ENCODE measurements at places on chromosomes 12 and 14.

DNA sequence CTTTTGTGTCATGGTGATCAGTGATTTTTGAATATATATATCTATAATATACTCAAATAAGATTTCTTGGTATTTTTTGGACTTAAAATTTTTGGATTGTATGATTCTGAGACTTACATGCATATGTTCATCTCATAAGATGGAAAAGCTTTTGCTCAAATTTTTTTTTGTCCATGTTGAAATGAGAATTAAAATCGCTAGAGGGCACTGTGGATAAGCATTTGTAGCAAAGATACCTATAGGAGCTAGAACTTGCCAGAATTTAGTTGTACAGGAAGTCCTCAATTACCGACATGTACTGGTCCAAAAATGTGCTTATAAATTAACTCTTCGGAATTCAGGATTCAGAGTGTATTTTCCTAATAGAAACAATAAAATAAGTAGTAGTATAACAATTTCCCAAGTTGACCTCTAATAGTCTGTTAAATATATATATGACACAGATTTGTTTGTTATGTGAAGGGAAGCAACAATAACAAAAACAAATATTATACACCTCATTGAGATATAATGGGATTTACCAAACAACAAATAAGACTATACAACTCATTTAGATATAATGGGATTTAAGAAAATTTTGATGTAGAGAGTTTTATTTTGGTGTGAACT, 179.6 kb downstream of the TMEM117 start:
- no peak for DNase-seq

DNA sequence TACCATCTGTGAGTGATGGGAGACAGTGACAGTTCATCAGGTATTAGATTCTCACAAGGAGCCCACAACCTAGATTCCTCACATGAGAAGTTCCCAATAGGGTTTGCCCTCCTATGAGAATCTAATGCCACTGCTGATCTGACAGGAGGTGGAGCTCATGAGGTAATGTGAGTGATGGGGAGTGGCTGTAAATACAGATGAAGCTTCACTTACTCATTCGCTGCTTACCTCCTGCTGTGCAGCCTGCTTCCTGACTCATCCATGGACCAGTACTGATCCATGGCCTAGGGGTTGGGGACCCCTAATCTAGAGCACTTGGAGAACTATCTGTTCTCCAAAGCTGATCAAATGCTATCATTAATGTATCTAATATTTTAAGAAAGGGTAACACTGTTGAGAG, 17.7 kb downstream of the CLEC2D start:
- no peak for DNase-seq

- DNase-seq: no peak
Observed at GRCh38 chr14:72614891-72615415, 278.9 kb downstream of the DPF3 start.

GRCh38 chr12:59234391-59234790, 314.1 kb upstream of the LRIG3 start:
- no peak for DNase-seq

- DNase-seq: no peak
Observed at GRCh38 chr12:60259225-60259624, 663.4 kb downstream of the SLC16A7 start.

GRCh38 chr14:75242546-75243273, 35.9 kb upstream of the FOS start:
- no peak for DNase-seq

DNA sequence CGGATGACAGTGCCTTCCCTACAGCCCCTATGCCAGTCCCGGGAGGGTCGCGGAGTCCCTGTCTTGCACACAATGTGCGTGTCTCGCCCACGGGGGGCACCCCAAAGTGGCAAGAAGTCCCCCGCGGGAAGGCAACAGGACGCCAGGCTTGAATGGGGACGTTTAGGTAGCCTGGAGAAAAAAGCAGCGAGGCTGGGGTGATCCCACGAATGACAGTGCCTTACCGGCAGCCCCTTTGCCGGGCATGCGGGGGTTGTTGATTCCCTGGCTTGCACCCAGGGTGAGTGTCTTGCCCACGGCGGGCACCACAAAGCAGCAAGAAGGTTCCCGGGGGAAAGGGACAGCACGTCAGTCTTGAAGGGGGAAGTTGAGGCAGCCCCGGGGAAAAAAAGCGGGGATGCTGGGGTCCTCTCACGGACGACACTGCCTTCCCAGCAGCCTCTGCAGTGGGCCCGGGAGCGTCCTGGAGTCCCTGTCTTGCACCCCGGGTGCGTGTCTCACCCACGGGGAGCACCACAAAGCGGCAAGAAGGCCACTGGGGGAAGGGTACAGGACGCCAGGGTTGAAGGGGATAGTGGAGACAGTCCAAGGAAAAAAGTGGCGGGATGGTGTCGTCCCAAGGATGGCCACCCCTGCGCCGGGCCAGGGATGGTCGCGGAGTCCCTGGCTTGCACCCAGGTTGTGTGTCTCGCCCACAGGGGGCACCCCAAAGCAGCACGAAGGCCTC, 156.8 kb upstream of the ALG10B start:
- no peak for DNase-seq

GRCh38 chr12:49557917-49558215, 10.1 kb downstream of the MCRS1 start:
- no peak for DNase-seq

DNA sequence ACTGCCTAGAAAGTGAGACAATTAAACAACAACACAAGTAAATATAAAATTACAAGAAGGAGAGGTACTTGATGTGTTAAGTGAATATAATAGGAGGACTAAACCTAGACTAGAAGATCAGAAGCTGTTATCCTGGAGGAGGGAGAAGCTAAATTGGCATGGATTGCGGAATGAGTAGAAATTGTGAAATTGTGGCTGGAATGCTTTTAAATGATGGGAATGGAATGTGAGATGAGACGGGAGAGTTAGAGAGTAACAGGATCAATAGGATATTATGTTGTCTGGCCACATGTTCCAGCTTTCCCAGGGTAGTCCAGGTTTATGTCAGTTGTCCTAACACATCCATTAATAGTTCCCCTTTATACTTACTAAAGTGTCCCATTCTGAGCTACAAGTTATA, 44.0 kb upstream of the CPNE8 start:
- no peak for DNase-seq

DNA sequence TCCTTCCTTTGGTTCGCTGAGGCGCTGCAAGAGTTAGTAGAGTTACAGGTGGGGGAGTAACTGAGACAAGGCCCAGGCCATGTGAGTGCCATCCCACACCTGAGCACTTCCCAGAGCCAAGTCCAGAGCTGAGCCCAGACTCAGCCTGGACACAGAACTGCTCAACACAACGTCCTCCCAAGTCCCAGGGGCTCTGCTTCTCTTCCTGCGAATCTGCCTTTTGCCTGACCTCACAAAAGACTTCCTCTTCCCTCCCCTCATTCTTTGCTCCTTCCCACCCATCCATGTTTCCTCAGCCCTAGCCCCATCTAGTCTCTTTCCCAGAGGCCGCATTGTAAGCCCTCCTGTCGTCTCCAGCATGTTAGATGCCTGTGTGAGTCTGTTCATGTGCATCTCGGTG, 16.6 kb upstream of the MCRS1 start:
- no peak for DNase-seq

DNA sequence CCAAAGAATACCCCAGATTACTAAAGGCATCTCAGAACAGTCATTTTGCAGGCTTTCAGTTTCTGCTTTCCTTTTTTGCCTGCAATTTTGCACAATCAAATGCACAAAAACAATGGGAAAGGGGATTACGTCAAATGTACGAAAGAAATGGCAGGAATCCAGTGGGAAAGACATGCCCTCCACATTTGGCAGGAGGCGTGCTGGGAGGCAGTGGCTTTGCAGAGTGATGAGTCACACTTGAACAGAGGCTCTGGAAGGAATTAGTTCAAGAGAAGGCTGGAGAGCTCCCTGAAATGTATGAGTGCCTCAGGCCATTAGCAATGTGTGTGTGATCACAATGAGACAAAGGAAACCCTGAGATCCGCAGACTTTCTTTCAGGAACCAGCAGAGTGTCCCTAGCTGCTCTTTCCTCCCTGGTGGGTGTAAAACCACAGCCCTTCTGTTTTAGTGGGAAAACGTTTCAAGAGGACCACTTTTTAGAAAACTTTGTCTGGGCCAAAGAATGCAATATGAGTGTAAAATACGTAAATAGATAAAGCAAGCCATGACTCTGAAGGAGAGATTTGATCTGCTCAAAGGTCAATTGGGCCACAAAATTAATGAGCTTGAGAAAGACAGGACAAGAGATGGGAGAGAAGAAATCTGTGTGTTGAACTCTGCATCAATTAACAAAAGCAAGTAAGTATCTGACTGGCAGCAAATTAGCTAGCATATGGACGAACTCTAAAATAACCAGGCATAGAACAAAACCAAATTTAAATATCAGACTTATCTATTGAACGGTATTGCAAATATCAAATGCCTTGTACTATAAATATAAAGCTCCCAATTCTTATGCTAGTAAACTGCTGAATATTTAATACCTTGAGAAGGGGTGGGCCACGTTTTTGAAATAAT, 155.4 kb upstream of the PDE3A start:
- peak; percentile 59 for DNase-seq

DNA sequence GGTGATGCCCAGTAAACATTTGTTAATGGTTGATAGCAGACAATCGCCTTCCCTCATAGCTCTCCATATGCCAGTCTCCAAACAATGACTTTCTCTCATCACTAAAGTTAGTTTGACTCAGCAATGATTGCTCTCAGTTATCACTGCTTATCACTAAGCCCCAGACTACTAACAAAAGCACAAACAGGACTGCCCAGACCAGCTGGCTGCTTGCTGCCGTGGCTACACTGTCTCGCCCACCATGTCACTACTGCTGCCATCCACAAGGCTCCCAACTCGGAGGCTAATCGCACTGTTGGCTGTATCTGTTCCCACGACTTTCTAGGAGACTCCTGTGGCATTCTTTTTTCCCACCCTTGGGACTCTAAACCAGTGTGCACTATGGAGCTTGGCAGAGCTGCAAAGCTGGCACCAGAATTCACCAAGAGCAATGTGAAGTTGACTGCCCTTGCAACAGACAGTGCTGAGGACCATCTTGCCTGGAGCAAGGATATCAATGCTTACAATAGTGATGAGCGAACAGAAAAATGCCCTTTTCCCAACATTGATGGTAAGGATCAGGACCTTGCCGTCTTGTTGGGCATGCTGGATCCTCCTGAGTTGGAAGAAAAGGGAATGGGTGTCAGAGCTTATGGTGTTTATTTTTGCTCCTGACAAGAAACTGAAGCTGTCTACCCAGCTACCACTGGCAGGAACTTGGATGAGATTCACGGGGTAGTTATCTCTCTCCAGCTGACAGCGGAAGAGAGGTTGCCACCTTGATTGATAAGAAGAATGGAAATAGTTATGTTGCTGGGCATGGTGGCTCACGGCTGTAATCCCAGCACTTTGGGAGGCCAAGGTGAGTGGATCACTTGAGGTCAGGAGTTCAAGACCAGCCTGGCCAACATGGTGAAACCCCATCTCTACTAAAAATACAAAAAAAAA, 27.1 kb upstream of the NR2C1 start:
- DNase-seq: no peak

DNA sequence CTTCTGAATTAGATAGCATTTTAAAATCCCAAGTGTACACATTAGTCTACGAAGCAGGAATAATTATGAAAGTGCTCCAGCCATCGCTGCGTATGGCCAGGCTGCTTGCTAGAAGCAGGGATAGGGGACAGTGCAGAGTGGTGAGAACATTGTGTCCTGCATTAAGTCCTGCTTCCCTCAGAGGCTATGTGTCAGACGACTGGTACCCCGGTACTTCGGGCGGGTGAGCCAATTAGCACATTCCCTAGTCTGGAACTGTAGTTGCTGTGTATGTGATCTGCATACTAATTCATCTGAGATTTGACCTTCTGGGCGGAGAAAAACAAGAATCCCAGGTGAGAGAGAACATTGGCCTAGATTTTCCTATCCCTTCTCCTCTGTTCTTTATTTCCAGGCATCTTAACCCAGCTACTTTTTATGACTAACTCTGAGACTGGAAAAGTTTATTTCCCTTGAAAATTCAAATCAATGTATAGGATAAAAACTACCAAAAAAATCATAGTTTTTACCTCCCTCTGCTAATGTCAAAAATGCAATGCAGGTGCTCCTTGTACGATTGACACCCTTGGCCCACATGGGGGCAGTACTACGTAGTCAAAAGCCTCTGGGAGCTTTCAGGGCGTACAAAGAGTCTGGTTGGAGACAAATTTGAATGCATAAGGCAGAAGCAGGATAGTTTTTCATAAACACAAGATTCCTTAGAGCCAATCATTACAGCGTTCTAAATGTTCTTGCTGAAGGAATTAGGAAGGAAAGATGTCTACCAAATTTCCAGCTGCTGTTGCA, 764.3 kb downstream of the NOVA1 start:
- DNase-seq: peak; percentile 61

DNA sequence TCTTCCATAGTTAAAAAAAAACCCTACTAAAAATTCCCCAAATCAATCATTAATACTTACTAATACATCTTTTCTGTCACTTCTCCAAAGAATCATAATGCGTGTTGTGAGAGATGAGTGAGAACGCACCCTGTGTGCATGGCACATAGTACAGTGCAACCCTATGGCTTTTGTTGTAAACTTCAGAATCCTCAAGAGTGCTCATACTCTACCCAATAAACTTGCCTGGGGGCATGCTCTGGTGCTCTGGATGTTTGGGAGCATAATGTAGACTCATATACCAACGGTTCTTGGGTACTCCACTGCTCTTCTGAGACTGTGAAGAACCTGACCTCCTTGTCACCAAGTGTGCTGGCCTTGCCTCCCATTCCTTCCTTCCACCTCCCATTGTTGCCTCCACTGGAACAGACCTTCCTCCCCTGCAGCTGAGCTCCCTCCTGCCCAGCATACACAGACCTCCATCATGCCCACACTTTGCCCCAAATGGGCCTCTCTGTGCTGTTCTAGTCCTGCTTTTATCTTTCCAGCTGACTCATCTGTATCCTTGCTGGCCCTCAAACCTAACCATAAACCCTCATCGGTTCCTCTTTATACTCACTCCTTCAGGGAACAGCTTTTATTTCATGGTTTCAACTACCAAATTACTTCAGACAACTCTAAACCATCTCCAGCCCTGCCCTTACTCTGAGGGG, 8.9 kb downstream of the DCP1B start:
- no peak for DNase-seq

- DNase-seq: no peak
Observed at GRCh38 chr14:78091361-78091760, 78.8 kb upstream of the NRXN3 start.

GRCh38 chr12:65010437-65010836, 110.7 kb downstream of the WIF1 start:
- DNase-seq: no peak

DNA sequence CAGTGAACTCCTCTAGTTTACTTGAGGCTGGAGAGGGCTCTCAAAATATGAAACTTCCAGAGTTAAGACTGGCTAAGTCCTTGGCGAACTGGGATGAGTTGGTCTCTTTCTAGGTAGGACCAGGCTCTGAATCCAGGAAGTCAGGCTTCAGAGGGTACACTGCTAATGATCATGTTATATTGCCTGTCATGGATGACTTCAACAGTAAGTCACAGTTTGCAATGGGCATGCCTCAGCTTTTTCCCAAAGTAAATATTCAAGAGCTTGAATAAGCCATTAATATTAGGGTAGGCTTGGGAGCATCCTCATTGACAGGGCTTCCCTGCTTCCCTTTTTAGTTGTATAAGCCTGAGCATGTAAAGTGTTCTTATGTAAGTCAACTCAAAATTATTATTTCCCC, 61.7 kb upstream of the PTHLH start:
- no peak for DNase-seq

GRCh38 chr14:51219473-51220448, 20.3 kb upstream of the TMX1 start:
- no peak for DNase-seq
